ENCODE measurements at places on chromosomes 7 and 10.

GRCh38 chr7:66615699-66616098 lies 13.0 kb upstream of the KCTD7 start:
- DNase-seq: no peak

GRCh38 chr7:30503274-30504212 lies 1.1 kb downstream of the GGCT start:
- DNase-seq: no peak

GRCh38 chr7:111864291-111864976 lies 302.1 kb upstream of the IMMP2L start:
- DNase-seq: no peak

DNA sequence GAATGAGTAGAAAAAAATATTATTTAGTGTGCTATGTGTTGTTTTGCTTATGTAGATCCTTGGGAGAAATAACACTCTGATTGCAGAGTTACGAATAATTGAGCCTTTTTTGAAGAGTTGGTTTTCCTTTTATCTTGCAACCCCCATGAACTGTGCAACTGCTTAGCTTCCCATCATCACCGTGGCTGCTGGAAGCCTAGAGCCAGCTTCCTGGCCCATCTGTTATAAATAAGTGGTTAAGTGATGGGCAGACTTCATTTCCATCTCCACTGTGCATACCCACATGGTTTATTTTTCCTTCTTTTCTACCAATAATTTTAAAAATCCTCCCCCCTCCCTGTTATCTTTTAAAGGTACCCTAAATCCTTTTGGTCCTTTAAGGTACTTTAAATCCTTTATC lies 554.9 kb upstream of the GALNT17 start:
- DNase-seq: no peak

- no peak for DNase-seq
Observed at GRCh38 chr10:99235658-99236626, at the start of gene HPSE2. Gene HPSE2, minus strand, starts transcription at chr10:99235852.

DNA sequence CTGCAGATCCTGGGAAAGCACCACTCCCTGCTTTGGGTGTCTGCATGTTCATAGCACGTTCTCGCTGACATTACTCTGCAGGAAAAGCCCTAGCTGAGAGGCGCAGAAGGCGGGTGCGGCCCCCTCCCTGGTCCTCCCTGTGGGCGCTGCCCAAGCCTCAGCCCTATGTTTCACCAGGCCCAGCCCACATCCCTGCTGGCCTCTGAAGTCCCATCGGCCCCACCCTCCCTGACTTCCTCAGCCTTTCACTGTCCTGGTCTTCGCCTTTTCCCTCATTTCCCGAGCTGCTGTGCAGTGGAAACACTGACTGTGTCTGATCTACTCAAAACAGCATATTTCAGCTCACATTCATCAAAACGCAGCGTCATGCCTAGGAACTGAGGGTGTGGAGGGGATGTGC lies 36.3 kb upstream of the DIP2C start:
- no peak for DNase-seq

GRCh38 chr10:3339531-3339950 lies 167.0 kb upstream of the PITRM1 start:
- no peak for DNase-seq

GRCh38 chr7:49775065-49775948 lies 1.9 kb downstream of the VWC2 start:
- no peak for DNase-seq

DNA sequence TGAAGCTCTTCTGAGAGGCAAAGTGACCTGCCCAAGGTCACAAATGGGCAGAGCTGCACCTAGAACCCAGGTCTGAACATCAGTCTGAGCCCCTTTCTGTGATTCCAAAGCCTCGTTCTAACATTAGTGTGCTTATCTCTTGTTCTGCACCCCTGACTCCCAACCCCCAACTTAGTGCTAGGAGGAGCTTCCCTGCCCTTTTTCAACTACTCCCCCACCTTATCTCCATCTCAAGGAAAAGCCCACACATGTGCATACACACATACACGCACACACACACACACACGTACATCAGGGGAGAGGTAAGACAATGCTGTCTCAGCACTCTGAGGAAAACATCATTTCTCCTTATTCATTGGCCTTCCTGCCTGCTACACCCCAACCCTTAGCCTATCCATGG lies 8.3 kb downstream of the PRRT4 start:
- no peak for DNase-seq

DNA sequence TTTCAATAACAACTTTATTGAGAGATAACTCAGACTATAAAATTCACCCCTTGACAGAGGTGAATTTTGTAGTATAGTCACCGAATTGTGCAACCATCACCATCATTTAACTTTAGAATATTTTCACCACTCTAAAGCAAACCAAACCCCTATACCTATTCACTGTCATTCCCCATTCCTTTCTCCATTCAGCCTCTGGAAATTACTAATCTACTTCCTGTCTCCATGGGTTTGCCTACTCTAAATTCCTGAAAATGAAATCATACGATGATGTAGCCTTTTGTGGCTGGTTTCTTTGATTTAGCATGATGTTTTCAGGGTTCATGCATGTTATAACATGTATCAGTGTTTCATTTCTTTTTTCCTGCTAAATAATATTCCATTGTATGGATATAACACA lies 15.6 kb upstream of the LMTK2 start:
- no peak for DNase-seq

DNA sequence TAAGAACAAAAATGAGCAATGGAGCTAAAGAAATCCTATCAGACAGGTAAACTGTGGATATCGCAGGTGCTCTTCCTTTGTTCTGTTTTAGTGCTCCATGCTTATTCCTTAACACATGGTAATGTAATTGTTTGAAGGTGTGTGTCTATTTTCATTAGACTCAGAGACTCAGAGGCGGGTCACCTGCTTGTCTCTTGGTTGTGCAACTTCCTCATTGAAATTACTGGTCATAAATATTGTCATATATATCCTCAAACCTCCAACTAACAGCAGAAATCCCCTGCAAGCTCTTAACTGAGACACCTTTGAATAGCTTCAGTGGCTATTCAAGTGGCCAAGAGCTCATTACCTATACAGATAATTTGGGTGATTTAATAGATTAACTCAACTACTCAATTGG lies 177.2 kb downstream of the PTN start:
- no peak for DNase-seq

GRCh38 chr7:1017586-1018333 lies 26.6 kb upstream of the GPR146 start:
- DNase-seq: no peak

DNA sequence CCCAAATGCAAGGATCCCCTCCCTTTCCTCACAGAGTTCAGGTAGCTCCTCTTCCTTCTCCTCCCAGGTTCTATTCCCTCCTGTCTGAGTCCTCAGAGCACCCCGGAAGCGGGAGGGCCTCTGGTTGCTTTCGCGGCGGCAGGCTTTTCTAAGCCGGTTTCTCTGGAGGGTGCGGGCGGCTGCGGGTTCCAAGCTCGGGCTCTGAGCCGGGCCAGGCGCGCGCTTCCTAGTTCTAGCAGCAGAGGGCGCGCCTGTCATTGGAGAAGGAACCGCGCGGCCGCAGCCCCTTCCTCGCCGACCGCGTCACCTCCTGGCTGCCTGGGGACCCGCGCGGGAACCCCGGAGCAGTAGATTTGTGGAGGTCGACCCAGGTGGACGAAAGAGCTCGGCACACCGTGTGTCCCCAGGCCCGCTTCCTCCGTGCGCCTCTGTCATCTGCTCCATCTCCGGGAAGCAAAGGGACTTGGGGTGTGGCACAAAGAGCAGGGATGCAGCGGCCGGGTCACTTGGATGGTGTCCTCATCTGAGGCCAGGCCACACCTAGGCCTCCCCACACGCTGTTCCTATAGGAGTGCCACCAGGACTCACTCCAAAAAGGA lies 389.0 kb upstream of the PODXL start:
- no peak for DNase-seq

- DNase-seq: no peak
Observed at GRCh38 chr10:17756557-17757217, 4.7 kb downstream of the TMEM236 start.

GRCh38 chr7:131108212-131108940 lies 219.3 kb upstream of the MKLN1 start:
- DNase-seq: no peak

- no peak for DNase-seq
Observed at GRCh38 chr10:78899996-78900714, 168.6 kb upstream of the ZMIZ1 start.

DNA sequence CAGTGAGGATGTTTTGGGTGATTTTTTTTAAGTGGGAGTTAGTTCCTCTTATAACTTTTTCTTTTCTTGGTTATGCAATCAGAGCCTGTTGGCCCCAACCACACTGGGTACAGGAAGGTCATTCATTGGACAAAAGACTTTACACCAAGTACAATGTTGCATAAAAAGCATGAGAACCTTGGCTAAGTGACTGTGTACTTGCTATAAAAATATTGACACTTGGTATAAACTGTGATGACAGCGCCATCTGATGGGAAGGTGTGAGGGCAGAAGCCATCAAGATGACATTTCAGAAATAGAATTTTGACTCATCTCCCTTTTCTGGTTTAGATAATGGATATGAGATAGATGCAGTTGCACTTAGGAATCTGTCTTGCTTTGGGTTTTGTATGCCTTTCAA lies 126.4 kb upstream of the CCDC6 start:
- DNase-seq: no peak

DNA sequence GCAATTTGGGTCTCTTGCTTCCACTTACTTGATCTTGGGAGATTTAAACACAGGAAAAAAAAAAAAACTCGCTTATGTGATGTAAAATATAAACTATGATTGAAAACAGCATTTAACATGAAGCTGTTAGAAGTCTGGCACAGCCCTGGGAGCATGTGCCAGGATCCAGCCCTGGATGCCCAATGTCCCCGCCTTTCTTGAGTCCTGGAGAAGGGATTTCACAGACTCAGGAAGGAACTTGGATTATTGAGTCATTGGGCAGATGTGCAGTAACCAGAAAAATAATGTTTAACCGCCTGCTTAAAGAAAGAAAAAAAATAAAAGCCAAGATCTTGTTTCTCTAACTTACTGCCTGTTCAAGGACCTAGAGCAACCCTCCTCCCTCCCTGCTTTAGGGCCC lies 3.7 kb upstream of the JCAD start:
- DNase-seq: no peak
